ENCODE measurements at places on chromosomes 1 and 21. TPM values are rescaled to one million over a fixed set of nuclear protein-coding genes. Genes with fewer than 3 reads are reported as not detected.

The GJA8 gene
- not detected for total RNA-seq

DNA sequence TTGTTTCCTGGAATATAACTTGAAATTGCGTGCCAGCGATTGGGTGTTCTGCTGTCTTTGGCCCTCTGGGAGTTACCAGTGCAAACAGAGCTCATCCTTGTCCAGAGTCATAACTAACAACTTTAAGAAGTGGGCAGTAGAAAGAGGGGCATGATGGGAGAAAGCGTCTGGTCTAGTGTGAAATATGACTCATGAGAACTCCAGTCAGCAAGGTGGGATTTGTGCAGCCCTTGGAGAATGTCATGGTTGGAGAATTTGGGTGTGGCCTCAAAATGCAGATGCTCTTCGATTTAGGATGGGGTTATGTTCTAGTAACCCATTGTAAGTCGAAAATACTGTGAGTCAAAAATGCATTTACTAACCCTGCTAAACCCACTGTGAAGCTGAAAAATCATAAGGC, 12.9 kb downstream of the ATP1B1 start:
- no peak for DNase-seq

The CASQ2 gene
- total RNA-seq: 0.24 TPM

GRCh38 chr1:177741476-177741875, 228.4 kb downstream of the SEC16B start:
- no peak for DNase-seq

The DNAJC11 gene
- total RNA-seq: 65.1 TPM

The SPRR1B gene
- not detected for total RNA-seq

The SELENBP1 gene
- 51.1 TPM for total RNA-seq

DNA sequence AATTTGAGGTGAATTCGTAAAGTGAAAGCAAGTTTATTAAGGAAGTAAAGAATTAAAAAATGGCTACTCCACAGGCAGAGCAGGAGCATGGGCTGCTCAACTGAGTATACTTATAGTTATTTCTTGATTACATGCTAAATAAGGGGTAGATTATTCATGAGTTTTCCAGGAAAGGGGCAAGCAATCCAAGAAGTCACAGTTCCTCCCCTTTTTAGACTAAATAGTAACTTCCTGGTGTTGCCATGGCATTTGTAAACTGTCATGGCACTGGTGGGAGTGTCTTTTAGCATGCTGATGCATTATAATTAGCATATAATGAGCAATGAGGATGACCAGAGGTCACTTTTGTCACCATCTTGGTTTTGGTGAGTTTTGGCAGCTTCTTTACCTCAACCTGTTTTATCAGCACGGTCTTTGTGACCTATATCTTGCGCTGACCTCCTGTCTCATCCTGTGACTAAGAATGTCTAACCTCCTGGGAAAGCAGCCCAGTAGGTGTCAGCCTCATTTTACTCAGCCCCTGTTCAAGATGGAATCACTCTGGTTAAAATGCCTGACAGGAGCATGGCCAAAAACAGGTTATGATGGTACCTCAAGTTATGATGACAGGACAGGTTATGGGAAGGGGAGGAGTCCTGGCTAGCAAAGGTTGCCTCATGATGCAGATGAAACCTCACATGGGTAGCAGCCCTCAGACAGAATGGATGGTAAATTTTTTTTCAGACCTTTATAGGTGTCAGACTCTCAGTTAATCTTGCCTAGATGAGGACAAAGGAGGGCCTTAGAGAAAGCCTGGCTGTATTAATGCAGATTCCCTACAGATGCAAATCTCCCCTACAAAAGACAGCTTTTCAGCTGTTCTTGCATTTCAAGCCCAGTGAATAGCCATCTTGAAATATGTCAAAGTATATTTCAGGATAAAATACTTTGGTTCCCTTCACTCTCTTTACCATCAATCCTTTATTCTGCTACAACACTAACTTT, 49.7 kb downstream of the SIPA1L2 start:
- no peak for DNase-seq

The MROH9 gene
- total RNA-seq: not detected

- no peak for DNase-seq
Observed at GRCh38 chr1:154433161-154433764, 28.1 kb downstream of the IL6R start.

- DNase-seq: no peak
Observed at GRCh38 chr1:197399755-197400521, 131.9 kb downstream of the CRB1 start.

DNA sequence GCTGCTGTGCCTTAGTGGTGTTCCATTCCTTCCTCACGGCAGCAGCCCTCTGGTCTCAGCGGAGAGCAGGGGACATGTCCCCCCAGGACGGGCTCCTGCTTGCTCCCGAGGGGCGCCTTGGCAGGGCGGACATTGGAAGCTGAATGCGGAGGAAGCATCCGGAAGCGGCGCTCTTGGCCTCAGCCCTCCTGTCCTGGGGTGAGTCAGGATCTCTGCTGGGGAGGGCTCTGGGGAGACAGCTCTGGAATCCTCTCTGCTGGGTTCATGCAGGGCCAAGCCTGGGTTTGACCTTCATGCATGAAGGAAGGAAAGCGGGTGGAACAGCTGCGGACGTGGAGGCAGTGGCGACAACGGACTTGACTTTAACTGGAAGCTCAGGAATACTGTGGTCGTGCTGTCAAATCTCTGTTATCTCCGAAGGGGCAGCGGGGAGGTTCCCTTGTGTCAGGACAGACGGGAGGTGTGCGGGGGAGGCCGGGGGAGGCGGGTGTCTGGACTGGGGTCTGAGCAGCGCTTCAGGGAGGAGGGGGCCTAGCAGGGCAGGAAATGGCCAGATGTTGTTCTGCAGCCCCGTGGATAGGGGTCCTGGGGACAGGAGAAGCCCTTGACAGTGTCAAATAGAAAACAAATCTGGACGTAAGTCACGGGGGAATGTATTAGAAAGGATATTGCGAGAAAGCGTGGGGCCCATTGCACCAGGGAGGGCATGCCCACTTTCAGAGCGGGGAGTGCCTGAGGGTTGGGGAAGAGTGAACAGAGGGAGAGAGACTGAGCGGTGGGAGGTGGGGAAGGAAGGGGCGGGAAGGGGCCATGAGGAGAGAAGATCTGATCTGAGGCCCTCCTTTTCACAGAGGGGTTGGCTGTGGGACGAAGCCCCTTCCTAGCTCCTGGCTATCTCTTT, 26.6 kb downstream of the CRYAA start:
- DNase-seq: no peak

- DNase-seq: no peak
Observed at GRCh38 chr1:205492201-205492667, 12.2 kb upstream of the CDK18 start.

The USP1 gene
- total RNA-seq: 25.1 TPM

The GBP6 gene
- total RNA-seq: 0.13 TPM

- no peak for DNase-seq
Observed at GRCh38 chr21:42089093-42089631, 18.0 kb downstream of the UMODL1 start.

The RGS16 gene
- 0.74 TPM for total RNA-seq

GRCh38 chr1:176183618-176184017, 23.5 kb downstream of the COP1 start:
- DNase-seq: no peak

GRCh38 chr1:25519624-25520023, 23.8 kb upstream of the LDLRAP1 start:
- DNase-seq: no peak

The TSPAN2 gene
- 14.2 TPM for total RNA-seq

- no peak for DNase-seq
Observed at GRCh38 chr1:20280341-20280740, 10.3 kb upstream of the VWA5B1 start.

GRCh38 chr21:30014886-30015285, 75.1 kb upstream of the GRIK1 start:
- DNase-seq: no peak

DNA sequence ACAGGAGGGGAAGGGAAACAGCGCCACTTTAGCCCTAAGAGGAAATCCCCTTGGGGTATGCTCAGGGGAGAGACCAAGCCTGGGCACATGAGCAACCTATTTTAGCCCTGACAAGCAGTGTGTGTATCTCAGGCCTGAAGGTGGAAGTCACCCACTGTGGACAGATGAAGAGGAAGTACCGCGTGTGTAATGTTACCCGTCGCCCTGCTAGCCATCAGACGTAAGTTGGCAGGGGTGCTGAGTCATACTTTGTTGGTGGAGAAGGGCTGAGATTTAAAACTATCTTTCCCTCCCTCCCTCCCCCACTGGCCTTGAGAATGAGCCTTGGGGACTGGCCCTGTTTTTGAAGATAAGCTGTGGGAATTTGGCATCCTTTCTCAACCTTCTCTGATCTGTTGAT, 11.2 kb downstream of the AGO1 start:
- no peak for DNase-seq

The SV2A gene
- 20.3 TPM for total RNA-seq

The AUNIP gene
- total RNA-seq: 2.7 TPM

The AMPD1 gene
- total RNA-seq: not detected

GRCh38 chr1:67856921-67857320, 23.7 kb upstream of the GNG12 start:
- DNase-seq: no peak

The PLA2G2F gene
- total RNA-seq: not detected

GRCh38 chr1:162023547-162024501, at the start of gene OLFML2B:
Gene OLFML2B, minus strand, starts transcription at chr1:162023869. Its CDS starts 439 bp downstream, at chr1:162023430.
- DNase-seq: peak; percentile 58

GRCh38 chr1:6506210-6507036, 15.0 kb upstream of the PLEKHG5 start:
- no peak for DNase-seq

The HIVEP3 gene
- 8.9 TPM for total RNA-seq

DNA sequence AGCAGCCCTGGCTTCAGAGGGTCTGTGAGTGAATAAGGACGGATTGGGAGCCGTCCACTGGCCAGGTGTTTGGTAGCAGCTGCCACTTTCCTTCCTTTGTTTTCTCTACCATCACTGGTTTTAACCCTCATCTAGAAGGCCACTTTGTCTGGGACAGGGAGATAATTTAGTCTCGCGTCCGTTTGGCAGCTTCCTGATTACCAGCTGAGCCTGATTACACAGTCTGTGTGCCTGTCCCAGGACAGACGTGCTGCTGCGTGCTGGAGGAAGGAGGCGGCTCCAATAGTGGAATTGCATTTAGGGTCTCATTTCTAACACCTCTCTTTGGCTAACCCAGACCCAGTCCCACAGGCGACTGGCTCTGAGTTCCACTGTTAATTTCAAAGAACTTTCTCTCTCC, 24.6 kb upstream of the CASQ2 start:
- DNase-seq: no peak

The KRTAP11-1 gene
- total RNA-seq: not detected

The PRAMEF26 gene
- not detected for total RNA-seq

GRCh38 chr1:35536556-35537162, 20.5 kb downstream of the KIAA0319L start:
- no peak for DNase-seq

DNA sequence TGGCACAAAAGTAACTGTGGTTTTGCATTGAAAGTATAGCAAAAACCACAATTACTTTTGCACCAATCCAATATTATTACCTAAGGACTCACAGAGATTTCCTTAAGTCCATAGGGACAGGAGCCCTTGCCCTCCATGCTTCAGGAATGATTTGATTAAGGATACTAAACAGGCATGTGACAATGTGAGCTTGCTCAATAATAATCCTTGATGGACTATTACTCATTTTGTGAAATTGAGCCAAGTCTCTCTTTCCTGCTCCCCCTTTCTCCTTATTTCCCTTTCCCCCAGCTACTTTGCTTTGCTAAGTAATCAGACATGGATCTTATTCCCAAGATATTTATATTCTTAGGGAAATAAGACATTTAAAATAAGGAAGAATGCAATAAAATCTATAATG, 21.6 kb upstream of the RGL1 start:
- no peak for DNase-seq

- DNase-seq: no peak
Observed at GRCh38 chr21:26098772-26099397, 71.7 kb downstream of the APP start.

The SMYD2 gene
- total RNA-seq: 35.8 TPM

DNA sequence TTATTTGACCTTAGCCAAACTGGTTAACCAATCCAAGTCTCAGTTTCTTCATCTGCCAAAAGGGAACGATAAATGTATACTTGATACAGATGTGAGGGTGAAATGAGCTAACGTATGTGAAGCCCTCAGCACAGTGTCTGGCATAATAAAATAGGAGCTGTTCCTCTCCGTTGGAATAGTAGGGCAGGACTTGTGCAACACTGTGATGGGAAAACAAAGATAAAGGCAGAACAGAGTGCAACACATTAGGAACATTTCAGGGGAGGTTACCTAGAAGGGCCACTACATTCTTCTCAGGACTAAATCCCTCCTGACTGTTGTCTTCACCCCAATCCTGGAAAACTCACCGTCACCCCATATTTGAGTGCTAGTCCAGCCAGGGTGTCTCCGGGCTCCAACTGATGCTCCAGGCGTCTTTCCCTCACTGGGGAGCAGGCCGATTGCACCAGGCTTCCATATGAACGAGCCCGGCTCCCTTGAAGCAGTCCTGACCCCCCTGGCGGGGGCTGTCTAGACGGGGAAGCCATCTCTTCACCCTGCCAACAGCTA, 896 bp downstream of the LYSMD1 start:
- no peak for DNase-seq

Data from mesothelial cell of epicardium (in vitro differentiated cells).